ENCODE measurements at places on chromosomes 7 and 10.

- no peak for DNase-seq
Measured at GRCh38 chr10:34292675-34293074, 522.4 kb downstream of the PARD3 start.

- DNase-seq: no peak
Measured at GRCh38 chr7:34761627-34762026, 103.6 kb downstream of the NPSR1 start.

GRCh38 chr10:74384615-74385183 lies 233.7 kb downstream of the ADK start:
- DNase-seq: no peak

- no peak for DNase-seq
Measured at GRCh38 chr7:16826060-16826459, 21.3 kb upstream of the AGR2 start.

GRCh38 chr10:74026428-74027015 lies 28.6 kb downstream of the VCL start:
- DNase-seq: no peak

DNA sequence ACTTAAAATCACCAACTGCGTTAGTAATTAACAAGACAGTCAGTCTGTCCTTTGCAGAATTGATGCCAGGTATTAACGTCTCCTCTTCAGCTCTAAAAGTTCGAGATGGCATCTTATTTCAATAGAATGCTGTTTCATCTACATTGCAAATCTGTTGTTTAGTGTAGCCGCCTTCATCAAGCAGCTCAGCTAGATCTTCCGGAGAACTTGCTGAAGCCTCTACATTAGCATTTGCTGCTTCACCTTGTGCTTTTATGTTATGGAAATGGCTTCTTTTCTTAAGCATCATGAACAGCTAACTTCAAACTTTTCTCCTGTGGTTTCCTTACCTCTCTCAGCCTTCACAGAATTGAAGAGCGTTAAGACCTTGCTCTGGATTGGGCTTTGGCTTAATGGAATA lies 95.5 kb upstream of the FAM20C start:
- DNase-seq: no peak

Data from left hindlimb (tissue), 1 donor.